Mesenteric fat pad (tissue), 1 donor: ENCODE measurements at places on chromosomes 6 and 20.

- DNase-seq = no peak
Measured at GRCh38 chr6:31624070-31624469, 3.6 kb downstream of the PRRC2A start.

DNA sequence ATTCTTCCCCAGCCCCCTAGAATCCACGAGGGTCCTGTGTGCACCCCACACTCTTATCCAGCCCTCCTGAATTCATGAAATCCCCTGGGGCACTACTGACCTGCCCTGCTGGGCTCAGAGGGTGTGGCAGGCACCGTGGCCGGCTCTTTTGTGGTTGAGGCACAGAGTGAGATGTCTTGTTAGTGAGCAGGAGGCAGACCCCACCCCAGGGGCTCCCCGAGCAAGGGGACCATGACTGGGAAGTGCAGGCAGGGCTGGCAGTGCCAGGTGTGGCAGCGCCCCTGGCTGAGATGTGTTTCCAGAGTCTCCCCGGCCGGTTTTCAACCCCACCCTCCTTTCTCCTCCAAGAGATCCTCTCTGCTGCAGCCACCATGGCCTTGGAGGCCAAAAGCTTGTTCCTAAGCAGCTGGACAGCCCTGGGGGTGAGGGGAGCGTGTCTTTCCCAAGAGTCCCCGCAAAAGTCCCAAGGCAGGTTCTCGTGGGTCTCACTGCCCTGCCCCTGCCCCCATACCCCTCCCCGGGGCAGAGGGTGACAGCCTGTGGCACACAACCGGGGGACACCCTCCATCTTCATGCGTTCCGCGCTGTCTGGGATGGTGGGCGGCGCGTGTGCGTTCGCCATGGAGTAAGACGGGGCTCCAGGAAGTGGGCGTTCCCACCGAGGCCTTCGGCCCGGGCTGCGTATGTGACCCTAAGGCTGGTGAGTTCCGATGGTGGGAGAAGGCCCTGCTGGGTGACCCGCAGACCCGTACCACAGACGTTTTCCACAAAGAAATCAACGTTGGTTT lies 208.9 kb downstream of the TAF4 start:
- DNase-seq = no peak

GRCh38 chr6:163416557-163417253 lies 2.2 kb downstream of the QKI start:
- DNase-seq = no peak

DNA sequence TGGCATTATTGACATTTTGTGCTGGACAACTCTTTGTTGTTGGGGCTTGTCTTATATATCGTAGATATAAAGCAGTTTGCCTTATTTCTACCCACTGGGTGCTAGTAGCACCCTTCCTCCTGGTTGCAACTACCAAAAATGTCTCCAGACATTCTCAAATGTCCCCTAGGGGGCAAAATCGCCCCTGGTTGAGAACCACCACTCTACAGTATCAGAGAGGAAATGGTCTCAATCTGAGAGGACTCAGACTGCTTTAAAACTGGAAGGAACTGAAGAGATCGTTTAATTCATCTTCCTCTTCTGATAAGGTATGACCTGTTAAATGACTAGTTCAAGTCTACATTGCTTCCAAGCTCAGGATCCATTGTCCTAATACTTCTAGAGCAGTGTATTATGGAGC lies 14.9 kb downstream of the SH3BGRL2 start:
- DNase-seq = no peak

- no peak for DNase-seq
Measured at GRCh38 chr20:19692100-19692499, 66.0 kb upstream of the RIN2 start.

DNA sequence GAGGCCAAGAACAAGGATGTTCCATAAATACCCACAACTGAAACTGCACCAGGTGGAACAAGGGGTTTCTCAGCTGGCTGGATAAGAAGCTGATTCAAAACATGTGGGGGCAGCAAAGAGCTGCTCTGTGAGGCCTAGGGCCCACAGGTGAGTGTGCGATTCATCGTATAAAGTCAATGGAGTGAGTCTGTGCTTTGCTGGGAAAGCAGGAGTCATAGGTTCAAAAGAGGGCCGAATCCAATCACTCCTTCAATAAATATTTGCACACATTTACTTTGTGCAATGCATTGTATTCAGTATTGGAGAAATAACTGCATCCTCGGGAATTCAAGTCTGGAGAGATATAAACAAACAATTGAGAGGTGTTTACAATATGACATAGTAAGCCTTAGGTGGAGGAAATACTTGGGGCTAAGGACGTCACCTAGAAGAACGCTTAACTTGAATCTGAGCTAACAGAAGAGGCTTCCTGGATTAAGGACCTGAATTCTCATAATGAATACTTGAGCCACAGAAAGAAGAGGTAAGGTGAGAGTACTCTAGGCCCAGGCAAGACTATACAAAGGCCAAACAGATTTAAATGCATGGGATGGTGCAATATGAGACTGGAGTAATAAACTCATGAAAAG lies 83.7 kb upstream of the TMEM30A start:
- no peak for DNase-seq

DNA sequence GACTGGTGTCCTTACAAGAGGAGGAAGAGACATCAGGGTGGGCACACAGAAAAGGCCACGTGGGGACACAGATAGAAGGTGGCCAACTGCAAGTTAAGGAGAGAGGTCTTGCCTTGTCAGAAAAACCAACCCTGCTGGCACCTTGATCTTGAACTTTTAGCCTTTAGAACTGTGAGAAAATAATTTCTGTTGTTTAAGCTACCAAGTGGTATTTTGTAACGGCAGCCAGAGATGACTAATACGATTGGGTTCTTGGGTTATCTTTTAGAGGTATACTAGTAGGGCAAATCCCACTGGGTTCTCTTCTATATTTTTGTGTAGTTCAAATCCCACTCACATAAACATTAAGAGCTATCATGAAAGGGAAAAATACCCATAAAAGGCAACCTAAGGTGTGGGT lies 31.9 kb upstream of the ZBTB24 start:
- DNase-seq = no peak

- DNase-seq = no peak
Measured at GRCh38 chr20:16922834-16923233, 174.7 kb downstream of the OTOR start.

GRCh38 chr6:34490390-34491090 lies 24.7 kb downstream of the PACSIN1 start:
- DNase-seq = peak; percentile 85

DNA sequence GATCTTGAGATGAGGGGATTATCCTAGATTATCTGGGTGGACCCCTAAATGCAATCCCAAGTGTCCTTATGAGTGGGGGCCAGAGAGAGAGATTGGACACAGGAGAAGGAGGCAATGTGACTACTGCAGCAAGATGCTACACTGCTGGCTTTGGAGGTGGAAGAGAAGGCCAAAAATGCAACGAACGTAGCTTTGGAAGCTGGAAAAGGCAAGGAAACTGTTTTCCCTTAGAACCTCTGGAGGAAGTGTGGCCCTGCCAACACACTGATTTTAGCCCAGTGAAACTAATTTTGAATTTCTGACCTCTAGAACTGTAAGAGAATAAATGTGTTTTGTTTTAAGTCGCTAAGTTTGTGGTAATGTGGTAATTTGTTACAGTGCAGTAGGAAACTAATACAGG lies 15.7 kb downstream of the PPARD start:
- no peak for DNase-seq

DNA sequence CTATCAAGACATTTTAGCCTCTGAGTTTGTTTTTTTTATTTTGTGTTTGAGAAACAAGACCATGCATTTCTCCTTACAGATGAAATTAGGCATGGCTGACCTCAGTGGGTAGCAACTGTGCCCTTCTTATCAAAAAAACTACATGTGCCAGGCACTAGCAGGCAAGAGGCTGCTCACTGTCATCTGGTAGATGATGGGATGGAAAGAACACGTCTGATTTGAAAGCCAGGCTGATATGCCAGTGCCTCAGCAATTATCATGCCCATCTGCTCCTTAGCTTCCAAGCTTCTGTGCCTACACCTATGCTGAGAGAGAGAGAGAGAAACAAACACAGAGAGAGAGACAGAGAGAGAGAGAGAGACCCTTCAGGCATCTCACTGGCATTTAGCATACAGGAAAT lies 149.9 kb downstream of the C6orf118 start:
- no peak for DNase-seq

DNA sequence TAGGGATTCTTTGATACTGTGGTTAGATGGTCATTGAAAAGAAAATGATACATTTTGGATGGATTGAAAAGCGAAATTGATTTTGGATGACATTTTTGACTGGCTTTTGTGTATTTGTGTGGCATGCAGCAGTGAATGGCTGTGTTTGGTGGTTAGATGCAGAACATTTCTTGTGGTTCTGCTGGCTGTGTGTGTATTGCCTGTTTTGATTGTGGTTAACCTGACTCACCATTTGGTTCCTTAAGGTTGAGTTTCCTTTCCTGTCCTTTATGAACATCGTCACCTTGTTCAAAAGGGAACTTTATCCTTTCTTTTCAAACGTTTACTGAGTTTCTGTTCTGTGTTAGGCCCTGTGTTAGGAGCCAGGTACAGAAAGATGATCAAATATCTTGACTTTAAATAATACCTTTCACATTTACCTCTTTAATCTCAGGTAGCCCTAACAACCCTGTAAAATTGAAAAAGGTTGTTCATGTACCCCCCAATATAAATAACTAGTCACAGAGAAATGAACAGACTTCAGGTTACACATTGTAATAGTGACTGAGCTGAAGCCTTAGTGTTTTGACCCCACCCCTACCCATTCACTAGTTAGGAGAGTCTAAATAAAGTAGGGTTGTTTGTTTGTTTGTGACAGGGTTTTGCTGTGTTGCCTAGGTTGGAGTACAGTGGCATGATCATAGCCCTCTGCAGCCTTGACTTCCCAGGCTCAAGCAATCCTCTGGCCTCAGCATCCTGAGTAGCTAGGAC lies 23.8 kb downstream of the ANKS1A start:
- DNase-seq = no peak

DNA sequence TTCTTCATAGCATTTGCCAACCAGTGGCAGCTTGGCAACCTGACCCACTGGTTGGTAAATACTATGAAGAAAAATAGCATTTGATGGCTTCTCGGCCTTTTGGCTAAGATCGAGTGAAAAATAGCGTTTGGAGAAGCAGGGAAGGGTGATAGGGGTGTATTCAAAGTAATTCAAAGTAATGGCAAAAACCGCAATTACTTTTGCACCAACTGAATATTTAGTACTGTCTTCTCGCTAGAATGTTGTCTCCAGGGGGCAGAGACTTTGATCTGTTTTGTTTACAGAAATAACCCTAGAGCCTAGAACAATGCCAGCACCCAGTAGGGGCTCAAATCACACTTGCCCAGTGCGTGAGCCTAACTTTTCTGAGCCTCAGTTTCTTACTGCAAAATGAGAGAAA lies 106.1 kb downstream of the CDC5L start:
- DNase-seq = no peak

DNA sequence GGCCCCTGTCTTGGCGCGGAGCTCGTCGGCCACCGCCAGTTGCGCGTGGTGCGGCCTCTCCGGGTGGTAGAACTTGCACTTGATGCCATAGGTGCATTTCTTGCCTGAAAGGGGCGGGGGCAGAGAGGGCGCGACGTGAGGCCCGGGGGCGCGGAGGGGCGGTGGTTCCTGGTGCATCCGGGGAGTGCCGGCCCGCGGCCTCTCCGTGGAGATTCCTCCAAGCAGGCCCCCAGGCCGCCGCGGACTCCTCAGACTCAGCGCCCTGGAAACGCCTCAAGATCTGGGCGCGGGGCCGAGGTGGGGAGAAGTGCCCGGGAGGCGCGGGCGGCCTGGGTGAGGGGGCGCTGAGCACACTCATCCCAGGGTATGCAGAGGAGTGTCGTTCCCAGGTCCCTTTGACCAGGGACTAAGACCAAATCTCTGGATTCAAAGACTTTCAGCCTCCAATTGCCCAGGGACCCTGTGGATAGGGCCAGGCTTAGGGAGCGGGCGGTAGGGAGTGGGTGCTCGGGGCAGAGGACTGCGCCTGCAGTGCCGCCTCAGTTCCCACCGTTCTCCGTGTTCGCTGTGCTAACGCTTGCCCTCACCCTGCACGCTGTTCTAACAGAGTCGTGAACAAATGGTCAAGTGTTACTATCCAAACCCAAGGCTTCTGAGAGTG lies 33.3 kb downstream of the ZC3H12D start:
- DNase-seq = no peak
